Keratinocyte (primary cell): ENCODE measurements at places on chromosomes 13 and 19.

DNA sequence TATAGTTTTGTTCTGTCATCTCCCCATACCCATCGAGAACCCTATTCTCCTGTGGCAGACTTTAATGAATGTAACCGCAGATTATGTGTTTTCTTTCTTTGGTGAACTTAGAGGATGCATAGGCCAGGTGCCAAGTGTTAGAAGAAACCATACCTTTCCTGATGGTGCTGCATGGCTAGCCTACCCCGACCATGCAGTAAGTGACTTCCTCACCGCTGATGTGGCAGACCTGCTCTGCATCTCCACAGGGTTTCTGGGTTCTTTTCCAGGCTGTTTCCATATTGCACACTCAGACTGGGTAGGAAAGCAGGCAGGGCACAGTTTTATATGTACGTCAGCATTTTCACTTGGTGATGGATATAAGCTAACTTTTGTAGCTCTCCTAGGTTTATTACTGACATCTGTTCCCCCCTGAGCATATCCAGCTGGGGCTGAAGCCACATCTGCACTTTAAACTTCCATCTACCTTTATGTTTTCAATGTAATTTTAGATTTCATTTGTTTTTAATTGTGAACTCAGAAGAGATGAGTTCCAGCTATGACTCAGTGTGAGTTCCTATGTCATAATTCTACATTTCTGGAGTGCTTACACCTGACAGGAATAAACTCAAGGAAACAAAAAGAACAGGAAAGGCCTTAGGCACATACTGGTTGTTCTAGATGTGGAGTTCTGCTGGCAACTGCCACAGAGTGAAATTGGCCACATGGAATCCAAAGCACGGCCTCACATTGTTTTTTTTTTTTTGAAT lies 42.3 kb downstream of the LRCH1 start:
- peak; percentile 73 for DNase-seq

DNA sequence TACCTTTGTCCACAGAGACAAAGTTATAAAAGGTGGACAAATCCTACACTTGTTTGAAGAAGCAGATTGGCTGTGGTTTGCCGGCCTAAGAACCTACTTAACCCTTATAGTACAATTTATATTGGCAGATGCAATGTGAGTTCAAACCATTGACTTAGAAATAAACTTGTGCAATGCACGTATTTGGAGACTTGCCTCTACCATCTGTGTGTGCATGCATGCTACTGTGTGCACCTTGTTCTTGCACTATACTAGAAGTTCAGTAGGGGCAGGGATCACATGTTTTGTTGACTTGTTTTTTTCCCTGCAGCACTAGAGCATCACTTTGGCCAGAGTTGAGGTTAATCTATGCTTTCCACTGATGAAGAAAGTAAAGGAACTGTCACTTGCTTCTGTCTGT lies 163.1 kb upstream of the SERP2 start:
- no peak for DNase-seq

- no peak for DNase-seq
Measured at GRCh38 chr19:41917676-41918075, 10.6 kb downstream of the ERFL start.

DNA sequence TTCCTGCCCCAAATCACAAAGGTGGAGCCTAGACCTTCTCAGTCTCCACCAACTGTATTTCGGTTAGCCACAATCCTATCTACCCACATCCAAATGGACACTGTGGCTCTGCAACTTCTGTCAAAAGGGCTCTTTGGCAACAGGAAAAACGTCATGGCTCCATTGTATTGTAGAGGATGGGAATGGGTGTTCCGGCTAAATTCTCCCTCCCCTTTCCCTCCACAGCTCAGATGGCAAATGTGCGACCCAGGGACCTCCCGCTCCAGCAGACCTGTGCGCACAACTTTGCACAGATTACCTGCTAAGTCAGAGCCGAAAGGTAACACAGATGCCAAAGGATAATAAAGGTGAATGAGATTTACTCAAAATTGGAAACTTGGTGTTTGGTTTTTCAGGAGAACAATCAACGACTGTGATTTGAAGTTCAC lies 968 bp upstream of the KL start:
- no peak for DNase-seq

GRCh38 chr13:93525087-93525486 lies 298.5 kb downstream of the GPC6 start:
- no peak for DNase-seq

DNA sequence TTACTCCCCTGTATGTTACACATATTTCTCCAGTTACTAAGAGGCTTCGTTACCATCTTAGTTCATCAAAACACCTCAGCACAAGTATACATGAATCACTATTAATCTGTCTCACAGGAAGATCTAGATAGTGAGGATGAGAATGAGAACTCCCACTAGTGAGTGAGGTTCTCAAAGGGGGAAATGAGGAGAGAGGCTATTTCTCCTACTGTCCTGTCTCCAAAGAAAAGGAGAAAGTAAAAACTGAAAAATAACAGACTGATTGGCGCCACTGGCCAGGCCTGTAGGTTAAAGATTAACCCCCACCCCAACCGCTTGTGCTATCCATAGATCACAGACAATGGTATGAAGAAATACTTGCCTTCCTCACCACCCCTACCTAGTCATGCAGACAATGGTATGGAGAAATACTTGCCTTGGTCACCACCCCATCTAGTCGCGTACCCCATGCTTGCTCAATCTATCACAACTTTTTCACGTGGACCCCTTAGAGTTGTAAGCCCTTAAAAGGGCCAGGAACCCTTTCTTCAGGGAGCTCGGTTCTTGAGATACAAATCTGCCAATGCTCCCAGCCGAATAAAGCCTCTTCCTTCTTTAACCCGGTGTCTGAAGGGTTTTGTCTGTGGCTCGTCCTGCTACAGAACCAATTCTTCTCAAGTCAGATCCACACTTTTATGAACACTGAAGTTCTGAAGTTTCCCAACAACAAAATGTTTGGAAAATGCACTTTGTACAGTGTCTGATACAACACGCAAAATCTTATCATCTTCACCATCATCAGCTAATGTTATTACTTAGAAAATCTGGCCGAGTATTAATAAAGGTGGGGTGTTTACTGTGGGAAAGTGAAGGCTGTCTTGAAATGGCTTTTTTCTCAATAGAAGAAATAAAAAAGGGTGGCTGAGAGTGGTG lies 598.1 kb downstream of the UQCRFS1 start:
- DNase-seq, result no peak
